ENCODE measurements at places on chromosomes 13 and 19.

DNA sequence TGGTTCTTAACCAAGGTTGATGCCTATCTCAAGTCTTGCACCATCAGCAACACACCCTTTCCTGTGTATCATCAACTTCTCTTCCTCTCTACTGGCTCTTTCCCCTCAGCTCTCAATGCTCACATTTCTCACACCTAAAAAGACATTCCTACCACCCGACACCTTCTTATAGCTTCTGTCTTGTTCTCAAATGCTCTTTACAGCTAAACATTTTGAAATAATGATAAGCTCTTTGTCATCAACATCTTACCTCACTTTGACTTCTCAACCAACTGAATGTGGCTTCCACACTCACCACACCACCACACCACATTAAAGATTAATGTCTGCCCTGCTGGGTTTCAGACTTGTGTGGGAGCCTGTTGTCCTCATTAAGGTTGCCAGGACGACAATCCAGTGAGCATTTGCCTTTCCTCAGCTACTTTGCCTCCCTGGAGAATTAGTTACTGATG is 67.8 kb downstream of the RXFP2 start:
- DNase-seq: no peak

GRCh38 chr13:43783820-43784219 is 3.0 kb downstream of the ENOX1 start:
- no peak for DNase-seq

GRCh38 chr13:44373247-44373600 is 400 bp upstream of the SERP2 start:
- DNase-seq: no peak

GRCh38 chr13:39038569-39039030 is 344 bp downstream of the NHLRC3 start:
- no peak for DNase-seq

- no peak for DNase-seq
These were observed 71.4 kb downstream of the ALOX5AP start for GRCh38 chr13:30806784-30807183.

DNA sequence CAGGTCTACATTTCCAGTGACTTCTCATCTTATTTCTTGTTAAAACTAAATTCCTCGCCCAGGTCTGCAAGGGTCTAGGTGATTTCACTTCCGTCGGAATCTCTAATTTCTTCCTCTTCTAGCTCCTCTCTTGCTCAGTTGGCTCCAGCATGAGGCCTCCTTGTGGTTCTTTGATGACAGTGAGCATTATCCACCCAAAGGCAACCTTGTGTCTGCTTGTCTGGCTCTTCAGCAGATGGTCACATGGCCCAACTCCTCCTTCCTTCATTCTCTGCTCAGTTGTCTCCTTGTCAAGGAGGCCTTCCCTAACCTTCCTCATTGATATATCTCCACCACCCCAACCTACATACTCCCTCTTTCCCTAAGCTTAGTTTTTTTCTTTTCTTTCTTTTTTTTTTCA is 1391.4 kb downstream of the EFNB2 start:
- DNase-seq: no peak

- no peak for DNase-seq
These were observed 8.8 kb upstream of the CDC34 start for GRCh38 chr19:522726-523125.

GRCh38 chr13:43251961-43252360 is 228.6 kb downstream of the DNAJC15 start:
- DNase-seq: no peak

DNA sequence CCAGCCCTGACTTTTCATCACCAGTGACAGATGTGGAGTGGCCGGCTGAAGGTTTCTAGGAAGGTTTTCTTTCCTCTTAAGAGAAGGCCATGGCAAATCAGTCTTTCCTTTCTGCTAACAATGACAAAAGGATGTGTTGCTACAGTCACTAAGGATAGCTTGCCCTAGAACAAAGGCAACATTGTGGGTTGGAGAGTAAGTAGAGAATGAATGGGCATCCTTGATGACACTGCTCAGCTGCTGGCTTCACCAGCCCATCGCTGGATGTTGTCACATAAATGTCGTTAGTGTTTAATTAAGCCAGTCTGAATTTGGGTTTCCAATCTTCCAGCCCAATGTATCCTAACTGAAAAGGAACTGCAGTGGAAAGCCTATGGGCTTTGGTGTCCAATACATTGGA is 168.4 kb downstream of the ZIC5 start:
- DNase-seq: no peak

DNA sequence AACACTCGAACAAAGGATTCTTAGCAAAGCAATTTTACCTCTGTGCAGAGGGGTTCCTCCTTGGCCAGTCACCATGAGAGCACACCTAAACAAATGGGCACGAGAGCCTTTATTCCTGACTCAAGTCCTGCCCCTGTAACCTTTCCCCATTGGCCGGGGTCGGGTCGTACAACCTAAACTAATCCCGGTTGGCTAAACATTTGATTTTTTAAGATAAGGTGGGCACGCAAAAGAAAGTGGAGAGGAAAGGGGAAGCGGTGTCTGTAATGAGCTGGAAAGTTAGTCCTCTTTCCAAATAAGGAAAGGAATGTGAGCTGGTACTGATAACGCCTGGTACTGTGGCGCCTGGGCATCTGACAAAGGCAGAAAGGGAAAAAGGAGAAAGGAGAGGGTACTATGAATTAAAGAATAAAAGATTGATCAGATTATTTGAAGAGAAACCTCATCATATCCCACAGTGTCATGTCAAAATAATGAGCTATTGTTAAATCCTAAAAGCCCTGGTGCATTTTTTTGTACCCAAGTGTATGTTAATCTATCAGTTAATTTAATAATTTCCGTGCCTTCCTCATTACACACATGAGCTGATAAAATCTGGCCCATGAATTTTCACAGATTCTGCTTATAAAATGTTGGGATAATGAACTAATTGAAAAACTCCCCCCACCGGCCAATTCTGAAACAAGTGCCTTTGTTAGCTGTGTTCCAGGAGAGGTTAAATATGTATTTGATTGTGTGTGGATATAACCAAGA is 335.7 kb downstream of the RFC3 start:
- no peak for DNase-seq

GRCh38 chr13:103671547-103671946 is 605.3 kb upstream of the SLC10A2 start:
- no peak for DNase-seq

DNA sequence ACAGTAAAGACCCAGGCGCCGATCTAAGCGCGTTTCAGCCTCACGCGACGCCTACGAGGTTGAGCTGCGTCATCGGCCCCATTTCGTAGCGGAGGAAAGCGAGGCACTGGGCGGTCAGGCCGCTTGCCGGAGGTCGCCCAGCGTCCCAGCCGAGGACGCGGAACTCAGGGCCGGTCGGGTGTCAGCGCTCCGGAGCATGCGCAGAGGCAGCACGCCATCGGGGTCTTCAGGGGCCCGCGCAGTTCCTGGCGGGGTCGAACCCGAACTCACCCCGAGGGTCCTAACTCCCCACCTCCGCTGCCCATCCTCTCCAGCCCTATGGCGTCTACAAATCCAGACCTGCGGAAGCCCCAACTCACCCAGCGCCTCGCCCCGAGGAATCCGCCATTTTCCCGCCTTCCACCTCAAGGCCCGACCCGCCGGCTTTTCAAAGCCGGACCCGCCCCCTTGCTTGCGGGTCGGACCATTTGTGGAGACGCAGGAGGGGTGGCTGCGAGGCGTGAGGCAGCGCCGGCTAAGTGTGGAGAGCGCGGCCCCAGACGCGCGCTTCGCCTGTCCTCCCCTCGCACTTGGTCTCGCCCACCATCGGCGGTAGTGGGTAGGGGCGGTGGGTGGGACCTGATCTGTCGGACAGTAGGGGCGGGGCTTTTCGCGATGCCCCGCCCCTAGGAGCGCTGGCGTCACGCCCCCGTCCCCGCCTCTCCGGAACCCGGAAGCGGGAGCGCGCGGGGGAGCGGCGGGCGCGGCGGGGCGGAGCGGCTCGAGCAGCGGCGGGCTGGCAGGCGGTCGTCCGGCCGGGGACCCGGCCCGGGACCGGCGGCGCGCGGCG is at the start of the genes HAUS8 and MYO9B:
TSS of gene HAUS8 (minus strand) at position 418 of the 829 bp plus-strand sequence. CDS start at position 388, 30 bp downstream.
TSS of gene MYO9B (plus strand) at position 743 of the 829 bp plus-strand sequence. CDS start 25,941 bp downstream, outside the sequence.
- DNase-seq: peak; percentile 99

GRCh38 chr19:12990431-12990830 is 4.8 kb upstream of the NFIX start:
- no peak for DNase-seq

DNA sequence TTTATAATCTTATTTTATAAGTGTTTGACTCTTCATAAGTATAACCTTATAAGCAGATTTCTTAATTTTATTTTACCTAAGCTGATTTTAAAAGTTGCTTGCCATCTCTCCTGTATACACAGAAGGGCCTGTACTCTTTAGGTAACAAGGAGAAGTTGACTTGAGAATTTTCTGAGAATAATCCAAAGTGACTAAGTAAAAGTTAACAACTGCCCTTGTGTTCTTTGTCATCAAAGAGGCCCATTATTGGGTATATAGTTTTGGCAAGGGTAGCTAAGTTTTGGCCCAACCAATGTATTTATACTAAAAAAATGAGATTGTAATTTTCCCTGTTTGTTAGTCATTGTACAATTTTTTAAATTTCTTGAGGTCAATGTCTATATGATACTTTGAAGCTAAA is 3.2 kb downstream of the LCP1 start:
- no peak for DNase-seq

GRCh38 chr19:47511128-47511517 is 3.7 kb downstream of the NAPA start:
- no peak for DNase-seq

DNA sequence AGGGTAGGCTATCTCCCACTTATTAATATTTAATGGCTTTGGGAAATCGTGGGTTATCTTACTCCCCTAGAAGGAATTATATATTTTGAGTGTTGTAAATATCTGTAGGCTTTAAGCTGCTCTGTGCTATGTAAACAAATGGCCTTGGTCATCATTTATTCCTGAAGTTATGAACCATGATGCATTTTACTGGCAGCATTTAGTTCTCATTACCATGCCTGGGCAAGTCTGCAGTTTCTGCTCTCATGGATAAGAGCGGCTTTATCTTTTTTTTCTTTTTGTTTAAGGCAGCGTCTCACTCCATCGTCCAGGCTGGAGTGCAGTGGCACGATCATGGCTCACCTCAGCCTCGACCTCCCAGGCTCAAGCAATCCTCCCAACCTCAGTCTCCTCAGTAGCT is 156.1 kb downstream of the IRS2 start:
- DNase-seq: no peak

GRCh38 chr19:934865-935479 is 9.1 kb downstream of the ARID3A start:
- DNase-seq: no peak

- DNase-seq: no peak
These were observed at the start of gene BRSK1 for GRCh38 chr19:55283548-55284377. TSS of gene BRSK1 (plus strand) at chr19:55283997. CDS start at chr19:55284443, 446 bp downstream.

DNA sequence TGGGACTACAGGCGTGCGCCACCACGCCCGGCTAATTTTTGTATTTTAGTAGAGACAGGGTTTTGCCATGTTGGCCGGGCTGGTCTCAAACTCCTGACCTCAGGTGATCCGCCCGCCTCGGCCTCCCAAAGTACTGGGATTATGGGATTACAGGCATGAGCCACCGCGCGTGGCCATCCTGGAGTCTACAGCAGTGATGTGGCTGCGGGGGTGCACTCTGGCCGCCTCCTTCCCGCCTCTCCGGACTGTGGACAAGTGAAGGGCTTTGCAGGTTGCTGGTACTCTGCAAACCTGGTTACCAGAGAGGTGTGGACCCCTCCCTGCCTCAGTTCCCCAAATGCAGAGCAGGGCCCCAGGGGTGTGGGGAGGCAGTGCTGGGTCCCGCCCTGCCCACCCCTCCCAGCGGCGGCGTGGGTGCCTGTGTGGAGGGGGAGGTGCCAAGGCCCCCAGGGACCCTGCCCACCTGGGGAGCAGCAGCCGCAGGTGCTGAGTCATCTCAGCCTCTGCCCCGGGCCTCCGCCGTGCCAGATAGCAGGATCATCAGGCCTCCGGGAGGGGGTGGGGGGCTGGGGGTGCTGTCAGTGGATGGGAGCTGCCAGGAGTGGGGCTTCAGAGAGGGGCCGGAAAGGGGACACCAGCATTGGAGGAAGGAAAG is 23.1 kb downstream of the ARID3A start:
- no peak for DNase-seq

GRCh38 chr13:42071672-42072419 is 23.4 kb downstream of the DGKH start:
- no peak for DNase-seq

- DNase-seq: no peak
These were observed 54.5 kb downstream of the RASA3 start for GRCh38 chr13:114077933-114078325.

- no peak for DNase-seq
These were observed 87.2 kb downstream of the B3GLCT start for GRCh38 chr13:31286930-31287329.

DNA sequence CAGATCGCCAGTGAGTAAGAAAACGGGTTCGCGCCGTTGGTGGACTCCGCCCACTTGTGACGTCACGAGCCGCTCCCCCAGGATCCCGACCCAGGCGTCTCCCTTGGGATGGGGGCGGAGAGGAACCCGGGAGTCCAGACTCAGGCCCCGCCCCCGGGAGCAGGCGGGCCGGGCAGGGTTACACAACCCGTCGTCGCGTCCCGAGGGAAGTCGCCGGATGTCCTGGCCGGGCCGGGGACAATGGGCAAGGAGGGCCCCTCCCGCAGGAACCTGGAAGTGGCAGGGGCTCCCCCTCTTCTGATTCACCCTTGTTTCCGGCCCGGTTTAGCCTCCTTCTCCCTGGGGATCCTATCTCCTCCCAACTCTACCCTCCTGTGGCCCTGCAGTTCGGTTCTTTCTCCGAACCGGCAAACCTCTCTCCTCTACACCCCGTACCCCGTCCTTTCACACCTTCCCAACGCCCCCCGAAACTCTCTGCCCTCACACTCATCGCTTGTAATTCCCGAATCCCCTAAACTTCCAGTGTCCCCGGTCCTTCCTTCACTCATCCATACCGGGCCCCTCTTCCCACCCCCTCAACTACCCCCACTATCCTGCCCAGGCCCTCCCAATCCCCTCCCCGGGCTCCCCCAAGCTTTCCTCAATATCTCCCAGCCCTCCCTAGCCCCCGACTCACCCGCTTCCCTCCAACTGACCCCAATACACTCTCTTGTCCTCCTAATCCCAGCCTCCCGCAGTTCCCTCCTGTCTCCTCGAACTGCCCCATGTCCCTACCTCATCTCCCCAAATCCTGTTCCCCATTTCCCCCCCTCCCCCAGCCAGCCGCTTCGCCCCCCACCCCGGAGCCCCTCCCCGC is 20.0 kb upstream of the ERCC1 start:
- DNase-seq: no peak

GRCh38 chr13:28336193-28336657 is 158.7 kb downstream of the FLT1 start:
- DNase-seq: no peak

- no peak for DNase-seq
These were observed 1.4 kb downstream of the BST2 start for GRCh38 chr19:17404015-17404414.

- DNase-seq: no peak
These were observed 29.6 kb upstream of the TMEM255B start for GRCh38 chr13:113729187-113730019.

GRCh38 chr13:48570216-48570828 is 37.4 kb upstream of the RCBTB2 start:
- DNase-seq: no peak

- no peak for DNase-seq
These were observed 60.9 kb downstream of the ATP8A2 start for GRCh38 chr13:25432691-25433090.

- no peak for DNase-seq
These were observed 231.7 kb upstream of the MIR17HG start for GRCh38 chr13:91115776-91116175.
